ENCODE measurements at places on chromosomes 2 and 18. TPM values are rescaled to one million over a fixed set of nuclear protein-coding genes. Genes with fewer than 3 reads are reported as not detected.
A peak's percentile ranks its signal among the peaks of the same experiment; 100 is the strongest.

Gene ABHD1
- 3.6 TPM for total RNA-seq

Gene RAPGEF4
- total RNA-seq, result 9.3 TPM

Gene NEURL3
- total RNA-seq, result 0.58 TPM

Gene SLC5A7
- total RNA-seq, result not detected

Gene PLEKHH2
- total RNA-seq, result 58.9 TPM

Gene OR6B2
- 5.1 TPM for total RNA-seq

Gene REG3G
- not detected for total RNA-seq

- no peak for DNase-seq
These were observed 37.5 kb downstream of the FASTKD2 start for GRCh38 chr2:206802654-206803514.

DNA sequence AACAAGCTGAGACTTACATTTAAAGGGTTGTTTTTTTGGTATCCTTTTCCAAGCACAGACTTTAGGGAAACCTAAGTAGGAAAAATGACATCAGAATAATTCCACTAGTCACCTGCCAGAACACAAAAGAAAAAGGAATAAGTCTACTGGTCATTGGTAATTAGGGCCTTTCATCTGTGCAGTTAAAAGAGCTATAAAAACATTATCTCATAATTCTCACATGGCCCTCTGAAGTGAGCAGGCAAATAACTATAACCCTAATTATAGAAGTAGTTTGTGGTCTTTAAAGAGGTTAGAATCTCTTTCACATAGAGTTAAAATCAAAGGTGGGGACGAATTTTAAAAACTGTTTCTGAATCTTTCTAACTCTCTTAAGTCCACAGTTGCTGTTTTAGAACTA, 111.1 kb upstream of the B3GNT2 start:
- no peak for DNase-seq

DNA sequence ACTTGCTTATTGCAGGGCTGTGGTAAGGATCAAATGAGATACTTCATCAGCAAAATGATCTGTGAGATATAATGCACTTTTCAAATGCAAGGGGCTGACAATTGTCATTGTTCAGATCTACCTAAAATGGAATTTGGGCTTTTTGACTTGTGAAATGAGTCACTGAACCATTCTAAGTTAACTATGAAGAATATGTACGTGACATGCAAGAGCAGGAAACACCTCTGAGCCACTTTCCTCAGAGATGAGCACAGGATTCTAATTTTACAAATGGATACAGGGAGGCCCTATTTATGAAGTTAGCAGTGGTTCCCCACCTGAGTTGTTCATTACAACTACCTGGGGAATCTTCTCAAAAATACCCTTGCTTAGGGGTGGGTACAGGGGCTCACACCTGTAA, 26.7 kb downstream of the CTLA4 start:
- no peak for DNase-seq

DNA sequence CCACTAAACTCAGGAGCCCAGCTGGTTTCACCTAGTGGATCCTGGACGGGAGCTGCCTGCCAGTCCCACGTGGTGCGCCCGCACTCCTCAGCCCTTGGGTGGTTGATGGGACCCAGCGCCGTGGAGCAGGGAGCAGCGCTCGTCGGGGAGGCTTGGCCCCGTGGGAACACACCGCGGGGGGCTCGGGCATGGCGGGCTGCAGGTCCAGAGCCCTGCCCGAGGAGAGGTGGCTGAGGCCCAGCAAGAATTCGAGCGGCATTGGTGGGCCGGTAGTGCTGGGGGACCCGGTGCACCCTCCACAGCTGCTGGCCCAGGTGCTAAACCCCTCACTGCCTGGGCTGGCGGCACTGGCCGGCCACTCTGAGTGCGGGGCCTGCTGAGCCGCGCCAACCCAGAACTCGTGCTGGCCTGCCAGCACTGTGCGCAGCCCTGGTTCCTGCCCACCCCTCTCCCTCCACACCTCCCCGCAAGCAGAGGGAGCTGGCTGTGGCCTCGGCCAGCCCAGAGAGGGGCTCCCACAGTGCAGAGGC, 137.3 kb downstream of the TRIB2 start:
- no peak for DNase-seq

- DNase-seq, result no peak
These were observed 154.7 kb upstream of the HS6ST1 start for GRCh38 chr2:128473175-128474035.

DNA sequence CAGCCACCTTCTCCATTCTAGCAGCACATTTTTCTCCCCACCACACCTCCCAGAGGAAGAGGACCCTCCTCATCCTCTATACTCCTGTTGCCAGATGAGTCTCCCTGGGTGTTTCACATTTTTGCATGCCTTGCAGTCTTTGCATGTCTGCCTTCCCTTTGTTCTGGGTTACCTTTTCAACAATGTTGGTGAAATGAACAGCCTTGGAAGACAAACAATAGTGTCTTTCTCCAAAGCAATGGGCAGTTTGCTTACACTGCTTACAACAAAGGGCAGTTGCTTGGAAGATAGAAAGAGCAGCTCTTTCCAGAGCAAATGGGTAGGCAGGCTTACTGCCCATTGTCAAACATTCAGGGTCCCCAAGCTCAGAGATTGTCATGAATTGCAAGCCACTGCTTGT, 14.5 kb upstream of the SEH1L start:
- no peak for DNase-seq

- no peak for DNase-seq
These were observed 731.4 kb downstream of the NR4A2 start for GRCh38 chr2:155600914-155601760.

GRCh38 chr2:143571747-143572146, 442.5 kb downstream of the ARHGAP15 start:
- DNase-seq, result no peak

DNA sequence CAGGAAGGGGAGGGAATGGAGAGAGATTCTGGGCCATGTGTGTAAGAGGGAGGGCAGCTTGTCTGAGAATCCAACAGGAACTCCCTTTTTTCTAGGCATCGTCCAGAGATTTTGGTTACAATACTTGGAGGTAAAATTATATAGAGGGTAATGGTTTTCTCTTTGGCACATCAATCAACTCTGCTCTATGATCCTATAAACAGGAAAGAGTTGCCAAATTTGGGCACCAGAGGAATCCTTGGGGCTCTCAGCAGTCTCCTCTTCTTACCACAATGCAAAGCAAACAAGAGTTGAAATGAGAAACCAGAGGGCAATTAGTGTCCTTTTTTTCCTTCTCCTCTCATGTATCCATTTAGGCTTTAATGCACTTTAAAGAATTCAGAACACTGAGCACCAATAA, 243.4 kb downstream of the SLC8A1 start:
- DNase-seq, result no peak

GRCh38 chr18:54223568-54224241, 764 bp downstream of the MBD2 start:
- DNase-seq, result peak; percentile 71

GRCh38 chr2:22807872-22808271, 577.1 kb upstream of the KLHL29 start:
- DNase-seq, result no peak

- DNase-seq, result peak; percentile 68
These were observed 261.0 kb upstream of the CXCR4 start for GRCh38 chr2:136378712-136379595.

DNA sequence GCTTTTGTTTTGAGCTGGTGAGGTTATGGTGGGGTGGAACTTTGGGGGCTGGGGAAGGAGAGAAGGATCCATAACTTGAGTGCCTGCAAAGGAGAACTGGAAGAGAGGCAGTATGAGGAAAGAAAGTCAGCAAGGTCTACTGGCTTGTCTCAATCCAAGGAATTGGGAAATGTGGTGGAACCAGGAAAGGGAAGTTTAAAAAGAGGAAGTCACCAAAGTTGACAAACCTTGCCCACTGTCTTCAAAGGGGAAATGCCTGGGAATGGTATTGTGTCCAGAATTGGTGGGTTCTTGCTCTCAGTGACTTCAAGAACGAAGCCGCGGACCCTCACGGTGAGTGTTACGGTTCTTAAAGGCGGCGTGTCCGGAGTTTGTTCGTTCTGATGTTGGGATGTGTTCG, 304.1 kb upstream of the FAM98A start:
- DNase-seq, result no peak

- DNase-seq, result no peak
These were observed 6.5 kb downstream of the PLEK start for GRCh38 chr2:68371581-68371980.

GRCh38 chr2:156427074-156427473, 9.1 kb upstream of the GPD2 start:
- DNase-seq, result no peak

DNA sequence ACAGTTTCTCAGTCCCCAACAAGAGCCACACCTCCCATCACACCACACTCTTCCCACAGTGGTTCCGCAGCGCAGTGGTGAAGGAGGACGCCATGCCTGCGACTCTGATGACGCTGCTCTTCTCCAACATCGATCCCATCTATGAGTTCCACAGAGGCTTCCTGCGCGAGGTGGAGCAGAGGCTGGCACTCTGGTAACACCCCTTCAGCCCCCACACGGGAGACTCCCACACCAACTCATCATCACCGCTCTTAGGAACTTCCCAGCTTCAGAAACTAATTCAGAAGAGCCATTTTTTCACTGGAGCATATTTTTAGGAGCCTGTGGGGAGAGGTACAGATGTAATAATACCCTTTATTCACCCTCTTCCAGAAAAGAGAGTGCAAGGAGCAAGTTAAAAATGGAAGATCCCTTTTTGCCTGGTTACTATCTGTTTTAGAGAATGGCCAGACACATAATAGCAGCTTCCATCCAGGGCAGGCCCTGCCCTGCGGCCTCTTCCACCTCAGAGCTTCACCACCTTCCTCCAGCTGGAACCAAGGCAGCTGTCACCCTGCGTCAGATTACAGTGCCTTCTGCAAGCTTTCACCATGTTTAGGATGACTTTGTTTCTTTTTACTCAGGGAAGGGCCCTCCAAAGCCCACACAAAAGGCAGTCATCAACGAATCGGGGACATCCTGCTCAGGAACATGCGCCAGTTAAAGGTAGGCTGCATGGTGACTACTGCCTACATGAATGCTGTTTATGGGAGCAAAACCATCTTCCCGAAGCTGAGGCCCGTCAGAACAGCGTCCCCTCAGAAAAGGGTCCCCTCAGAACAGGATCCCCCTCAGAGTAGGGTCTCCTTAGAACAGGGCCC, 44.9 kb downstream of the STK25 start:
- no peak for DNase-seq

GRCh38 chr2:127675331-127676261, at the start of gene LIMS2:
Gene LIMS2, minus strand, starts transcription at chr2:127675530. Its CDS starts 506 bp downstream, at chr2:127675024.
- peak; percentile 71 for DNase-seq

DNA sequence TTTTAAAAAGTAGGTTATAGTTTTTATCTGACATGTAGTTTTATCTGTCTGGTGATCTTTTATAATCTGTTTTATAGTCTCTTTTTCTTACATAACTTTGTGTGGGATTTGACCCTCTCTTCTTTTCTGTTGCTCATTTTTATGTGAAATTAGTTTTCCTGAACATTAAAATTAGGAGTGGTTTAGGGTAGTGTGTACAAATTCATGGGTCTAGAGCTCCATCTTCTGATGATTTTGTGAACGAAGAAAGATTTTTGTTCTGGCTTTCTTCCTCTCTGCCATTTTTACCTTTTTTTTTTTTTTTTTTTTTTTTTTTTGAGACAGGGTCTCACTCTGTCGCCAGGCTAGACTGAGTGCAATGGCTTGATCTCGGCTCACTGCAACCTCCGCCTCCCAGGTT, 46.6 kb downstream of the SLC30A6 start:
- no peak for DNase-seq

- DNase-seq, result peak; percentile 87
These were observed 90.2 kb downstream of the FAM161A start for GRCh38 chr2:61763605-61764034.

- DNase-seq, result no peak
These were observed 53.5 kb upstream of the SMAD2 start for GRCh38 chr18:47983946-47984345.

GRCh38 chr2:181268174-181268867, 188.9 kb upstream of the ITGA4 start:
- DNase-seq, result no peak

- no peak for DNase-seq
These were observed 647.6 kb upstream of the PKDCC start for GRCh38 chr2:41400088-41400665.
